ENCODE measurements at places on chromosomes 1 and 21.

DNA sequence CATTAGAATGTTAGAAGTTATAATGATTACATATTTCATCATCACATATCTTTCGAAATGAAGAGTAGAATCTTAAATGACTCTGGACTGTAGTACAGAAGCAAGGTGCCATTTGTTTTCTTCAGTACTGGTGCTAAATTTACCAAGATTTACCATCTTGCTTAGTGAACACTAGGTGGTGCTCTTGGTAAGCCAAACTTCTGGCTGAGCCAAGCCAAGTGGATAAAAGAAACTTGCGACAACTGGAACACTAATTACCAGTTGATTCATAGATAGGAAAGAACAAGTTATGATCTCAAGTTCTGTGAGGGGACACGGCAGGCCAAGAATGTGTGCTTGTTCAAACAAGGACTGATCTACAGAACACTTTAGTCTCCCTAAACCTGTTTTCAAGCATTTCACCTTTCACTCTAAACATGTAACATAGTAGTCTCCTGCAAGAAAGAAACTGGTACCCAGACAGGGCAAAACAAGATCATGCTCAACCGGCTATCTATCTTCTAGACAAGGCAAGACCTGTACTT is 19.8 kb downstream of the SPRTN start:
- peak; percentile 50 for DNase-seq

DNA sequence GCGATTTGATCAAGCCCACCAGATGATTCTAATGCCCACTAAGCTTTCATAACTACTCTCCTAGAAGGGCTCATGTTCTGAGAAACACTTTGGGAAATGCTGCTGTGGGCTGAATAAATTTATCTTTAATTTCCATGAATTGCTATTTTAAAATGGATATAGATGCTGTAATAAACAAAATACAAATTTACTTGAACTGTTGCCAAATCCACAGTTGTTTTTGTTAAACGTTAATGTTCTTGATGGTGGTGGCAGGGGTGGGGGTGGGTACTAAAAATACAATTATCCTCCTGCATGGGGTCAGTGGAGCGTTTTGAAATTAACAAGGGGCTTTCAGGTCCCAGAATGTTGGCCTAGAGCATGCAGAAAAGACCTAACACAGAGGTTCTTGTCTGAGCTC is 244.7 kb upstream of the POU3F1 start:
- no peak for DNase-seq

- no peak for DNase-seq
These were observed 141.1 kb downstream of the TOMM20 start for GRCh38 chr1:234987415-234988154.

DNA sequence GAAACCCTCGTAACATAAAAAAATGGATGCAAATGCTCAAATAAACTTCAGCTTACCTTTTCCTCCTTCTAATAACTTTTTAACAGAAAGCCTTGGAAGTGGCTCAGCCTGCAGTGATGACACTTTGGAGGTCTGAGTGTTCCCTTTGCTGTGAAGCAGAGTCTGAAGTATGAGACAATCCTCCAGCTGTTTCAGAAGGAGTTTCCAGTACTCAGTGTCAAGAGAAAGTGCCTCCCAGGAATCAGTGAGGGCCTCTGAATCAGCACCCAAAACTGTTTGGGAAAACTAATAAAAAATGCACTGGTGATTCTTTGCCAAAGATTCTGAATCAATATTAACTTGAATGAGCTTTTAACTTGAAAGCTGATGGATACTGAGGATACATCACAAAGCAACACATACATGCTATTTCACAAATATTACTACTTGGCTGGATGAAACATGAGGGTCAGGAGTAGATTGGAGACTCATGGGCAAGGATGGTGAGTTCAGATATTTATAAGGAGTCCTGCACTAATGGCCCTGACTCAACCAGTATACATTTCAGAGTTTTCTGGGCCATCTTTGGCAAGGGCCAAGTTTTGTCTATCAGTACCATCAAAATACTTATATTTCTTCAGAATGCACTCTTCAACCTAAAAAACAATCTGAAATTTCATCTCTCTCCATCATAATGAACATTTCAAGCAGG is 77.0 kb downstream of the IARS2 start:
- no peak for DNase-seq

GRCh38 chr1:160048335-160048734 is 16.5 kb upstream of the PIGM start:
- DNase-seq: no peak

GRCh38 chr1:224432672-224433040 is 1.9 kb downstream of the WDR26 start:
- DNase-seq: peak; percentile 14

GRCh38 chr1:204263254-204263910 is 49.6 kb upstream of the GOLT1A start:
- no peak for DNase-seq

GRCh38 chr1:224168859-224169380 is 14.1 kb upstream of the DEGS1 start:
- DNase-seq: peak; percentile 26

DNA sequence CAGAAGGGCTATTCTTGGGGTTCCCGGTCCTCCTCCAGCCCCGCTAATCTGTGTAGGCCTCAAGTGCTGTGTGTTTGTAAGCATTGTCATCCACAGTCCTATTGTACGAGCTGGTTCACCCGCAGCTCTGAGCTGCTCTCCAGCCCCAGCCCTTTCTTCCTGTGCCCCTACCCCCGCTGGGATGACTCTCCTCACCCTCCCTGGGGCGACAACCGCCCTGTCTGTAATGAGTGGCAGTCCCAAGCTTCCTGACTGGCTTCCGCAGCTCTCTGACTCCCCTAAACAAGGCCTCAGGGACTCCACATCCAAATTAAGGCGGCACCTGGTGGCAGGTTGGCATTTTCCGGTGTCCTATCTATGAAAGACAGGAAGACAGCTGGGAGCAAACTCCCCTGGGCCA is 45.8 kb downstream of the TFF3 start:
- peak; percentile 45 for DNase-seq

DNA sequence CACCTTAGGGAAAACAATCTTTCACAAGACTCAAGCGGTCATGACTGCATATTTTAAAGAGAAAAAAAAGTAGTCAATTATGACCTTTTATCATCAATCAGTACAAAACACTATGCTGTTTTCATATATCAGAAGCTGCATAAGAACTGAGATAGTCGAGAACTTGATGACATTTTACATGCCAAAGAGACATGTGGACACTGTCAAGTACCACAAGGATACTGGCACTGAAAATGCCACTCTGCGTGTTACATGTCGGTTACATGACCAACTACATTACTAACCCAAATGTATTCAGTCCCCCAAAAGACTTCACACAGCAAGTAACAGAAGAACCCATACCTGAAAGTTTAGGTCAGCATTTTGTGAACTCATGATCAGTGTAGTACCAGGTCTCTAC is 975.0 kb upstream of the ADGRL4 start:
- no peak for DNase-seq

DNA sequence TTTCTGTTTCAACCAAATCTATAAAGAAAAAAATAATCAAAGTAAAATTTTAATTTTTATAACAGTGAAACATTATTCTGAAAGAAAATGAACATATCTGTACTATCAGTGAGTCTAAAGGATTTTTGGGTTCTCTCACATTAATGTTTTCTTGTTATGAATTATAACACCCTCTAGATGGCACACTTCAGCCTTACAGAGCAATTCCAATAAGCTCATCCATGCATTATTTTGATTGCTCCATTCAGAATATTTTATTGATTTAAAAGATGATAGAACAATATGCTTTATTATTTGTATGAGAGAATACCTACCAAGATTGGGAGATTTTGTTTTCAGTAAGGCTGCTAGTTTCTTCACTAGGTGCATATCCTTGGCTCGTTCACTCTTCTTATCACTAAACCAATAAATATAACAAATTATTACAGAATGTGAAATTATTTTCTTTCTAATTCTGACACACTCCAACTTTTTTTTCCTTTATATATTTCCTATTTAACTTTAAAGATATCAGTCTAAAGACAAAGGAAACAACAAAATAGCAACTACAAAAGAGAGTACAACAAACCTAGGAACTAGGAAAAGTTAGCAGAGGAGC is 82.4 kb downstream of the RAB3GAP2 start:
- no peak for DNase-seq

- DNase-seq: no peak
These were observed 2.8 kb upstream of the SERINC2 start for GRCh38 chr1:31409946-31410858.

DNA sequence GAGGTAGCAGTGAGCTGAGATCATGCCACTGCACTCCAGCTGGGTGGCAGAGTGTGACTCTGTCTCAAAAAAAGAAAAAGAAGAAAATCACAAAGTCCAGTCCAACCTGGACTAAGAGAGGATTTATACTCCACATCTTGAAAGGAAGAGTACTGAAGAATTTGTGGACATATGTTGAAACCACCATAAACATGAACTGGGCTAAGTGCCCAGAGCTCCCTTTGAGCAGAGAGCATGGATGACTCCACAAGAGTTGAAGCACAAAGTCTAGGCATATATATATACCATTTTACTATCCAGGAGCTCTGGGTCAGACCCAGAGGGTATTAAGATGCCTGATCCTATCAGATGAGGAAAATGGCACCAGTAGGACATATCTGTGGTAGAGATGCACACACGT is 86.6 kb downstream of the OMA1 start:
- no peak for DNase-seq

DNA sequence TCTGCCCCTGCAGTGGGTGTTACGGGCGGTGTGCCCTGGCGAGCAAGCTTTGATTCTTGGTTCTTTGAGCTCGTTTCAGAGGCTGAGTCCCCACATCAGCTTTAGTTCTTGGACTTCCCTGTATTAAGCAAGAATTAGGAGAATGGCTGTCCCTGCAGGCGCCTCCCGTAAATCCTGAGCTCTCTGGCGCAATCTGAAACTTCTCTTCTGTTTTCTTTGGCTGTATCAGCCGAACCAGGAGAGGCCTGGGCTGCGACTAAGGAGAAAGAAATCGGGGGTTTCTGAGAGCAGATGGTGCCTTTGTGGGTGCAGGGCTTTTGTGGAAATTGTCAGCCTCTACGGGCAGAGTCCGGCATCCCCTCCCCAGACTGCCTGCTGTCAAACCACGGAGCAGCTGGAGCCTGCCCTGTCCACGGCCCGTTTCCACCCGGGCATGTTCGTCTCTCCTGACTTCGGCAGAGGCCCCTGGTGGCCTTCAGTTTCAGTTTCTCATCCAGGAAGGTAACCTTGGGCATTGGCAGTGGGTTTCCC is 17.9 kb downstream of the CSTB start:
- DNase-seq: no peak

- peak; percentile 96 for DNase-seq
These were observed at the start of gene POGZ for GRCh38 chr1:151459331-151460046. POGZ (minus strand) TSS chr1:151459494; CDS start chr1:151442204, 17,290 bp downstream.

GRCh38 chr1:59007820-59008598 is 224.2 kb upstream of the JUN start:
- no peak for DNase-seq

DNA sequence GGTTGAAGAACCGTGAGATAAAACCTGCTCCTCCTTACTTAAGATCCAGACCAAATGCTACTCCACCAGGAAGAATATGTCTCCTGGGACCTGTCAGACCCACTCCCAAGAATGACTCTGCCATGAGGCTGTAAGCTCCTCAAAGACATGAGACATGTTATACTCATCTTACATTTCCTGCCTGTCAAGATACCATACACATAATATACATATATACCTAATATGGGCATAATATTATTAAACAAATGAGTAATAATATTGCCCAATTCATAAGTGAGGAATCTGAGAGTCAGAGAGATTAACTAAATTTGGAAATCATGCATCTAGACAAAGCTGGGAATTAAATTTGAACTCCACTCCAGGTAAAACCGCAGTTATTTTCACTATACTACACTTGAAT is 634.9 kb downstream of the LMO4 start:
- DNase-seq: no peak

DNA sequence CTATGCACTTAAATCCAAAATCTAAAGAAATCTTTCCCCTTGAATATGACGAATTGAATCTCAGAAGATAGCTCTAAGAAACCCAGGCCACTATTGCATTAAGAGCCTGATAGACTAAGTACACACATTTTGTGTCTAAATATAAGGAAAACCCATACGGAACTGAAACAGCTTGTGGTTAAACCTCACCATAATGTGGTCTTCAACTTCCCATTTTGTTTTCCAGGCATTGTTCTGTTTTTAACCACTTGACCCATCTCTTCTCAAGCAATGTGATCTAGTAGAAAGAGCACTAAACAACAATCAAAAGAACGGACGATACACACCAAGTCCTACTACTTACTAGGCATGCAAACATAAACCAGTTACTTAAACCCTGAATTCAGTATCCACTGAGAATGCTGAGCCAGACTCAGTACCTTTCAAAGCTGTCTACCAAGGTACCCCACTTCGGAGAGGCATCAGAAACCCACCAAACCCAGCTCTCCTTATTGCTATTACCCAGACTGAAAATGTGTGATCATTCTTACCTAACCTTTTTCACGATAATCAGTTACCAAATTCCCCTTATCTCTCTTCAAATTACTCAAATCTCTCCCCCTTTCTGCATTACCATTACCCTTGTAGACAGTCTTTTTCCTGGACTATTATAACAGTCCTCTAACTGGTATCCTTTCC is 12.8 kb downstream of the OTUD7B start:
- DNase-seq: no peak

DNA sequence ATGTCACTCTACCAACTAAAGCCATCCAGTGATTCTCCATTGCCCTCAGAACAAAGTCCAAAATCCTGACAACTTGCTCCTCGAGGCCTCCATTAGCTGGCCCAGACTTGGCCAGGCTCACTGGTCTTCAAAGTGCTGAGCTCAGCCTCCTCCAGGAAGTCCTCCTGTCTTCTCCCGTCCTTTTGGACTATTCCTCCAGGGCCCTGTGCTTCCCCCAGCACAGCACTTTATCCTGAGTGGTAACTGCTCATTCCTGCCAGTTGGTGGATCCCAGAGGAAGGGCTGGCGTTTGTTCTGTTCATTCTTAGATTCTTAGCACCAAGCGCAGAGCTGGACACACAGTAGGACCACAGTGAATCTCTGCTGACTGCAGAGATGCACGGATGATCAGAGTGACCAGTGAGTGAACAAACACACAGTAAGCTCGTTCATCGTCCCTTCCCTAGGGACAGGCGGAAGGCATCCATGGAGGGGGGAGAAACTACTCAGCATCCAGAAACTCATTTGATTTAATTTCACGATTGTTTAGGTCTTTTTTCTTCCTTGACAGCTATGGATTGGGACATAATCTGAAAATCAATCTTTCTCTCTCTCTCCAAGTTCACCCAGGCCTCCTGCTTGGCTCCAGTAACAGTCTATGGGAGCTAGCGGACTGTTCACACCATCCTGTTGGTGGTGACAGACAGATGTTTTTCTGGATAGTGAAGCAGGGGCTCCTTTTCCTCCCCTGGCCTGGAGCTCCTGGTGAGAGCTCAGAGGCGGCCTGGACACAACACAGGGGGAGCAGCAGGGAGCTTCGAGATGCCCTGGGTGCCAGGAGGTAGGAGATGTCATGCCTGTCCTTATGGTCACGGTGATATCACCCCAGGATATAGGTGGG is 180.2 kb downstream of the PTPRU start:
- DNase-seq: no peak

DNA sequence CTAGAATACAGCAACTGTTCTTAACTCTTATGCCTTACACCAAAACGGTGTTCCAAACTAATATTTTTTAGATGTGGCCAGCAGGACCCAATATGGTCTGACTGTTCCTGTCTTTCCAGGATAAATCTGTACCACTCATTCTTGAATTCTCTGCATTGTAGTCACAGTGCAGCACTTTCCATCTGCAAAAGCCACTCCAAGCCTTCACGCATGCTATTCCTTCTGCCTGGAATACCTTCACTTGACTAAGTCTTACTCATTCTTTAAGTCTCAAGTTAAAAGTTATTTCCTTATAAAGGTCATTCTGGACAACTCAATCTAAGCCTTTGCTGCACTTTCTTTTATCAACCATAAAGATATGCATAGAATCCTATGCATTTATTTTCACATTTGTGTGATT is 1194.5 kb downstream of the PLA2G4A start:
- DNase-seq: no peak

All from CD4-positive, alpha-beta T cell treated with Interleukin-17A for 4 hours (primary cell).